Stimulated activated CD4-positive, alpha-beta T cell treated with anti-CD3 and anti-CD28 coated beads, Interleukin-15, amount 100 ng/mL, for 1 hour (primary cell): ENCODE measurements at places on chromosomes 7 and 10.
A peak's percentile ranks its signal among the peaks of the same experiment; 100 is the strongest.

DNA sequence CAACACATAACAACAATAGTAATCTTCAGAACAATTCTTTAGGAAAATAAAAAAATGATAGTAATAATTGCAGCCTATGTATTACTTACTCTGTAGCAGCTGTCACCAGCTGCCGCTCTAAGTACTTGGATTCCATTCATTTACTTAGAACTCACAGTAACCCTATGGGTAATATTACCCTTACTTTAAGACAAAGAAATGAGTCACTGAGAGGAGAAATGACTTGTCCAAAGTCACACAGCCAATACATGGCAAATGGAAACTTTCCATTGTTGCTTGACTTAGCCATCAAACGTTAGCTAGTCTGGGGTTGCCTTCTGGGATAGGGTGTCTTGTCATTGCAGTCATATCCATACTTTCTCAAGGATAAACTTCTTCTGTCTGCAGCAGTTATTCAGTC lies 3.6 kb downstream of the CCNY start:
- DNase-seq = no peak

DNA sequence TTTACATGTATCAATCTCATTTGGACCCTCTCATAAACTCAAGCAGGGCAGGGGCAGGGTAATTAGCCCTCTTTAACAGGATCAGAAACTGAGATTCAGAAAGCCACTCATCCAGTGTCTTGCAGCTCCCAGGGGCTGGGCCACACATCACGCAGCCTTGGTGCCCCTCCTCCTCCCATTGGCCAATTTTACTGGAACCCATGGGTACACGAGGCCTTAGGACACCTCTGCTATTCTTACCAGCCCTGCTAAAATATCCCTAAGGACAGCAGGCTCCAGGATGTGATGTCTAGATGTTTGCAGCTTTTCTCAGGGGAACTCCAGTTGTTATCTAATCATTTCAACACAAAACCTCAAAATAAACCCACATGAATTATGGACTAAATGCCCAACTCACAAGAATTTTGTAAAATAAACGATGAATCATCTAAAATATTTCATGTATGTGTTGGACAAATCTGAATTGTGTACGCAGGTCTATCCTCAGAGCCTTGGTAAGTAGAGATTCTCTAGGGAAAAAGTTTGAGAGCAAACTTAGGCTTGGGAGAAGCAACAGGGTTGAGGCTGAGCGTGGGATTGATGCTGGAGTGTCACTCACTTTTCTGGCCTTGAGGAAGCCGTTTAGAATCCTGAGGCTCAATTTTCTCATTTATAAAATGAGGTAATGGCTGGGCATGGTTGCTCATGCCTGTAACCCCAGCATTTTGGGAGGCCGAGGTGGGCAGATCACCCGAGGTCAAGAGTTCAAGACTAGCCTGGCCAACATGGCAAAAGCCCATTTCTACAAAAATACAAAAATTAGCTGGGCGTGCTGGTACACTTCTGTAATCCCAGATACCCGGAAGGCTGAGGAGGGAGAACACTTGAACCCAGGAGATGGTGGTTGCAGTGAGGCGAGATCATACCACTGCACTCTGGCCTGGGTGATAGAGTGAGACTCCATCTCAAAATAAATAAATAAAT lies 69.7 kb upstream of the TNS3 start:
- no peak for DNase-seq

- DNase-seq = peak; percentile 96
Observed at GRCh38 chr10:114173921-114174694, at the start of gene CCDC186. Gene CCDC186, minus strand, starts transcription at chr10:114174203. Its CDS starts 10,935 bp downstream, at chr10:114163268.

DNA sequence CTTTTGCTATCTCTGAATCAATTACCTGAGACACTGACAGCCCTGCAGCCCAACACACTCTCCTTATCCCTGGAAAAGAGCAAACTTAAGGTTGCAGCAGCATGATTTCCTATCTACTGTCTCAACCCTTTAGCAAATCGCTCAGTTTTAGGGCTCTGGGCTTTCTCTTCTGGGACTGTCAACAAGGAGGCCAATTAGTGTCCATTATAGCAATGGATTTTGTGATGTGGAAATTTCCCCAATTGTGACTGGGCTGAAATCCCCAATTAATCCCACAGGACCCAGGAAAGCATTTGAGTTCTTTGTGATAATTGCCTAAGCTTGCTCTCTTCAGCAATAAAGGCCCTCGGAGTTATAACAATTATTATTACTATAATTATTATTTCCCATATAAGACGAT lies 197.0 kb downstream of the ZNF438 start:
- DNase-seq = no peak

DNA sequence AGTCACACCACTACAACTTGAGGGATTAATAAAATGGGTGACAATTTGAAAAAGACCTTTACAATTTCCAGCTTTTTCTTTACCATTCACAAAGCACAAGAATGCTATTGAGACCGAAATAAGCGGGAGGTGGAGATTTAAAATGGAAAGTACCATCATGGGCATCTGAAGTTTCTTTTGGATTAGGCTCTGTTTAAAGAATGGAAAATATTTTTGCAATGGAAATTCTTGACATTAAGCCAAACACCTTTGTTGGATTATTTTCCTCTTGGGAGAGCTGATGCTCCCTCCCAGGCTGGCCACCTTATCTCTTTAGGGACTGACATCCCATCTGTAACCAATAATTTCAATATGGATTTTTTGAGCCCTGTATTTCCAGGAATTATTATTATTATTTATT lies 62.5 kb downstream of the BPGM start:
- no peak for DNase-seq

- DNase-seq = no peak
Observed at GRCh38 chr7:17625043-17625442, 315.3 kb downstream of the SNX13 start.

DNA sequence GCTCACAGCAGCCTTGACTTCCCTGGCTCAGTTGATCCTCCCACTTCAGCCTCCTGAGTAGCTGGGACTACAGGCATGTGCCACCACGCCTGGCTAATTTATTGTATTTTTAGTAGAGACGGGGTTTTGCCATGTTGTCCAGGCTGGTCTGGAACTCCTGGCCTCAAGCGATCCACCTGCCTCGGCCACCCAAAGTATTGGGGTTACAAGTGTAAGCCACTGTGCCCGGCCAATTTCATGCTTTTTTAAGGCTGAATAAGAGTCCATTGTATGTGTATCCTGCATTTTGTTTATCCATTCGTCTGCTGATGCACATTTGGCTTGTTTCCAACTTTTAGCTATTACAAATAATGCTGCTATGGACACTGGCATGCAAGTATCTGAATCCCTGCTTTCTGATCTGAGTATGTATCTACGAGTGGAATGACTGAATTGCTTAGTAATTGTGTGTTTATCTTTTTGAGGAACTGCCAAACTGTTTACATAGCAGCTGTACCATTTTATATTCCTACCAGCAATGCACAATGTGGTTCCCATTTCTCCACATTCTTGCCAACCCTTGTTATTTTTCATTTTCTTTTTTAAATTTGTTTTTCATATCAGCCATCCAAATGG lies 37.3 kb upstream of the TPST1 start:
- no peak for DNase-seq

- DNase-seq = no peak
Observed at GRCh38 chr7:139522830-139523198, 671 bp upstream of the CLEC2L start.

- no peak for DNase-seq
Observed at GRCh38 chr7:129370812-129371211, 63.4 kb upstream of the STRIP2 start.

GRCh38 chr7:142537760-142538159 lies 211.5 kb upstream of the PRSS1 start:
- DNase-seq = no peak

DNA sequence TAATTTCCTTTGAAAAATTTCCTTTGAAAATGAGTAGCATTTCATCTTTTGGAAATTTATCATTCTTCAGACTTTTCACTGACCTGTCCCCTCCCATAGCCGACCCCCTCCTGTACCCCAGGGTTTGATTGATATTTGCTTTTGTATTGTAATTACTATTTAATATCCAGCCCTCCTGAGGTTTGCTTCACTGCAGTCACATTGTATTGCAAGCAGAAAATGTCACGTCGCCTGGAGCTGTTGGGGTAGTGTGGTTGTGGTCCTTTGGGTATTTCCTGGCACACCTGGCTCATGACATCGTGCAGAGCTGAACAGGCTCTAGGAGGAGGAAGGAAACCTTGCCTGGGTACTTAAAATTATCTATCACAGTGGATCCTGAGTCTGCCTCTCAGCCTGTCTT lies 116.1 kb downstream of the INSYN2A start:
- no peak for DNase-seq

- no peak for DNase-seq
Observed at GRCh38 chr7:30697719-30698460, 15.6 kb upstream of the CRHR2 start.

DNA sequence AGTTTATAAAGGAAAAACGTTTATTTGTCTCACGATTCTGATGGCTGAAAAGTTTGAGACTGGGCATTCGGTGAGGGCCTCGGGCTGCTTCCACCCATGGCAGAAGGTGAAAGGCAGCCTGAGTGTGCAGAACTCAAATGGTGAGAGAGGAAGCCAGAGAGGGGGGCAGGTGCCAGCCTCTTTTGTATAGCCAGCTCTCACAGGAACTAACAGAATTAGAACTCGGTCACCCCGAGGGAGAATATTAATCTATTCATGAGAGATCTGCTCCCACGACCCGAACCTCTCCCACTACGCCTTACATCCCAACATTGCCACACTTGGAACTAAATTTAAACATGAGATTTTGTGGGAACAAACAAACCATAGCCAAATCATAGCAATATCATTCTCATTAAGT lies 112.6 kb downstream of the ZPBP start:
- DNase-seq = no peak

DNA sequence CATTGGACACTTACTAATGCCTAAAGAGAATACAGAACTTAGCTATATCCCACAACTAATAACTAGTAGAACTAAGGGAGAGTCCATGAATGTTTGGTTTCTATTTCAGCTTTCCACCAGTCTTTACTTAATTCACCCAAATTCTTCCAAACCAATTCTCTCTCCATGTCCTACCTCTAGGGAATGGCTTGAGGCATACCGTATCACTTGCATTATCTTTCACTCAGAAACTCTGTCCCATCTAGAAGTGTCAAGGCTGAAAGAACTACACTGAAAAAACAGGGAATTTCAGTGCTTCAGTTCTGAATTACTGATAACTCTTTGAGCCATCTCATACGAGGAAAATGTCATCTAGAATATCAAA lies 758 bp downstream of the TMEM168 start:
- no peak for DNase-seq

- no peak for DNase-seq
Observed at GRCh38 chr10:74342991-74343390, 192.0 kb downstream of the ADK start.

- DNase-seq = no peak
Observed at GRCh38 chr10:28396331-28396730, 93.5 kb upstream of the MPP7 start.

- DNase-seq = no peak
Observed at GRCh38 chr7:127745445-127745844, 93.5 kb downstream of the SND1 start.

DNA sequence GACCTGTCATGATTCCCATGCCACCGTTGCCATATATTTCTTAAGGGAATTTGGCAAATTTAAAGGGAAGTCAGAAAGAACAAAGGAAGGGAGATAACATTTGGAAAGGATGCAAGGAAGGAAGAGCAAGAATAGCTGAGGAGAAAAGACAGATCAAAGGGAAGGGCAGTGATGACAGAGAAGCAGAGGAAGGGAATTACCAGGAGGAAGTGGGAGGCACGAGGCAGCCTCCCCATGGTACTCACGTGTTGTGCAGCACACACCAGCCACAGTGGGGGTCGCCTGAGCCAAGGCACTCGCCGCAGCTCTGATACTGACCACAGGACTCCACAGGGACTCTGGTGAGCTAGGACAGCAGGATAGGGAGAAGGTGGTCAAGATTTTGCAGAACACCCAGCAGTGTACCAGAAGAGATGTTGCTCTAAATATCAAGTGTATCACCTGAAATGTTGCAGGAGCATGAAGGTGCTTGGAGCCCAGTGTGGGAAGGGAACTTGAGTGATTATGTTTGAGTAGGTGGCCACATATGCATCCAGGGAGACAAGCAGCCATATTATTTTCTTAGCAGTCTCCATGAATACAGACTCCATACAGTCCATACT lies 335.3 kb downstream of the PLXNA4 start:
- no peak for DNase-seq

DNA sequence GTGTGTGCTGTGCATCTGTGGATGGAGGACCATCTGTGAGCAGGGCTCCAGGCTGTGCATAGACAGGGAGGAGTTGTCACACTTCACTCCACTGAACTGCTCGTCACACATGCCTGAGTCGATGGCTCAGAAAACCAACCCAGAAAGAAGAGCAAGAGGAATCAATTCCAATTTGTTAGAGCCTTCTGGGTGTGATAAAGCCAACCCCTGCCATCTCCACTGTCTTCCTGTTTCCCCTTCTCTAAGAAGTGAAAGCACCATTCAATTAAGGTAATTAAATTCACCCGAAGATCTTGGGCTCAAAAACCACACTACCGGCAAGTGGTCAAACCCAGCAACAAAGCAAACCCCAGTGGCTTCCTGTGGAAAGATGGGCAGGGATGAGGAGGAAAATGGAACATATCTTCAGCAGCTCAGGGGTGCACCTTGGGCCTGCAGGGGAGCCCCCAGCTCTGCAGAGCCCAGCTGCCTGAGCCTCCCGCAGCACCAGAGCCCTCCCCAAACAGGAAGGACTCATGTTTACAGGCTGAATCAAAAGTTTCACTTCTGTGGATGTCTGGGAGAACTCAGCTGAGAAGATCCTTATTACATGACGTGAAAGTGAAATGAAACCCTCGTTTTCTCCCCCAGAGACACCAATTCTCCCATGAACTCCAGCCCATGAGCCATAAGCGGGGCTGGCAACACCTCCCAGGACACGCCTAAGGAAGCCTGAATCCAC lies 10.9 kb downstream of the C10orf71 start:
- no peak for DNase-seq

DNA sequence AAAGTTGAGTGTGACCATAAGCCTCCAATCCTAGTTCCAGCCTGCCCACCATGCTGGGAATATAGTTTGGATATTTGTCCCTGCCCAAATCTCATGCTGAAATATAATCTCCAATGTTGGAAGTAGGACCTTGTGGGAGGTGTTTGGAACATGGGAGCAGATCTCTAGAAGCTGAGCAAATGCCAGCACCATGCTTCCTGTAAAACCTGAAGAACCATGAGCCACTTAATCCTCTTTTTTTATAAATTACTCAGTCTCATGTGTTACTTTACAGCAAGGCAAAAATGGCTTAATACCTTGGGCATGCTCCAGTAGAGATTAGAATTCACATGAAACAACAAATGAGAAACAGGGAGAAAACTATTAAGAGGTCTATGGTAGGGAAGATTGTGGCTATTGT lies 27.2 kb downstream of the STEAP1 start:
- DNase-seq = no peak

GRCh38 chr7:34756025-34756437 lies 98.0 kb downstream of the NPSR1 start:
- DNase-seq = no peak

DNA sequence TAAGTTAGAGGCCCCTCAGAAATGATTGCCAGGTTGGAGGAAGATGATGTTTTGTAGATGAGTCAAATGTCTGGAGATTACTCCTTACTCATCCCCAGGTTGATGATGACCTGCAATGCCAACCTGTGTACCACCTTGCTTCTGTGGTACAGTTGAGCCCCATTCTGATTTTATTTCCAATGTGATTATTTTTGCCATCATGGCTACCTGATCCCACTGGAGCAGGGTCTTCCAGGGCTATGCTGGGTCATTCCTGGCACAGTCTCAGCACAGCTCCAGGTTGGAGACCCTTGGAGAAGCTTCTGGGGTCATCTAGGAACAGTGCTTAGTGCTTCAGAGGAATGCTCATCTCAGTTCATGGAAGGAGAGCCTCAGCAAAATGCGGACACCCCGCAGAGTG lies 34.3 kb downstream of the LRRC18 start:
- DNase-seq = no peak
